ENCODE measurements at places on chromosomes 5 and 9. TPM values are rescaled to one million over a fixed set of nuclear protein-coding genes. Genes with fewer than 3 reads are reported as not detected.

Gene STING1
- total RNA-seq: 45.3 TPM

Gene ARL14EPL
- total RNA-seq: not detected

Gene UGT3A1
- not detected for total RNA-seq

Gene NUTM2G
- not detected for total RNA-seq

Gene ORM2
- not detected for total RNA-seq

Gene C9orf43
- total RNA-seq: 0.35 TPM

Gene PSD2
- total RNA-seq: not detected

Gene CARD9
- total RNA-seq: under 0.01 TPM

Gene PPP2CA
- 235 TPM for total RNA-seq

Gene SCGB3A1
- 0.60 TPM for total RNA-seq

Gene PIK3R1
- total RNA-seq: 10.7 TPM

Gene PRR16
- 0.74 TPM for total RNA-seq

Data from airway epithelial cell (primary cell).